ENCODE measurements at places on chromosomes 5 and 9.

GRCh38 chr9:76192013-76192412, 202.2 kb downstream of the RFK start:
- DNase-seq, result no peak

- no peak for DNase-seq
Observed at GRCh38 chr5:140806834-140807775, at the start of gene PCDHA4. Gene PCDHA4, plus strand, starts transcription at chr5:140807068.

DNA sequence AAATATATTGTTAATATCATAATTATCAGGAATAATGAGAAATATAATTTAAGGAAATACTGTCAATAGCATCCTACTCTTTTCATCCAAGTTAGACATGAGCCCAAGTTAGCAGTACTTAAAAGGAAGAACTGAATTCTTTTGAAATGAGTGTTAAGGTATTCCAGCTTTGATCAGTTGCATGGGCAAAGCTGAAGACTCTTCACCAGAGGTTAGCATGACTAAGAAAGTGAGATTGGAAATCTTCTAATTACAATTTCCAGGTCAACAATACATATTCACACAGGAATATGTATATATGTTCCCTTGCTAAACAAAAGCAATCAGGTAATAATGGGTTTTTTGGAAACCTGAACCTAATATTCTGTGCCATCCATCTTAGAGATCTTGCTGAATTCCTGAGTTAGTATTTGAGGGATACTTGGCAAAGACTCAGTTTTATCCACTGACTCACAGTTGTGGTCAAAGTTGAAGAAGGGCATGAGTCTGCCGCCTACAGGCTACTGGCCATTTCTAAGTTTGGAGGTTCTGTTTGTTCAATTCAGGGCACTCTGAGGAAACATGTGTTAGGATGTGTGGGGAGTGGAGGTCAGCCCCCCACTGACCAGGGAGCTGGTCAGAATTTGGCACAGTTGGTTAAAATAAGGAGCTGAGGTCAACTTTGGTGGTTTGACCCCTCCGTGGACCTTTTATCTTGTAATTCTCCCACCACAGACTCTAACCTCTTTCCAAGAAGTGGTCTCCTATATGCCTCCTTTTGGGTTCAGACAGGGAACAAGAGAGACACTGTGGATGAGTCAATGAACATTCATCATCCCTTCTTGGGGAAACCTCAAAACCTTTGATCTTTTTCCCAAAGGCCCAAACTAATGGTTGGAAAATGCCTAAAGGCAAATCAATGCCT, 118.3 kb downstream of the PIK3R1 start:
- DNase-seq, result no peak

- DNase-seq, result no peak
Observed at GRCh38 chr5:172123269-172123692, 64.7 kb downstream of the STK10 start.

DNA sequence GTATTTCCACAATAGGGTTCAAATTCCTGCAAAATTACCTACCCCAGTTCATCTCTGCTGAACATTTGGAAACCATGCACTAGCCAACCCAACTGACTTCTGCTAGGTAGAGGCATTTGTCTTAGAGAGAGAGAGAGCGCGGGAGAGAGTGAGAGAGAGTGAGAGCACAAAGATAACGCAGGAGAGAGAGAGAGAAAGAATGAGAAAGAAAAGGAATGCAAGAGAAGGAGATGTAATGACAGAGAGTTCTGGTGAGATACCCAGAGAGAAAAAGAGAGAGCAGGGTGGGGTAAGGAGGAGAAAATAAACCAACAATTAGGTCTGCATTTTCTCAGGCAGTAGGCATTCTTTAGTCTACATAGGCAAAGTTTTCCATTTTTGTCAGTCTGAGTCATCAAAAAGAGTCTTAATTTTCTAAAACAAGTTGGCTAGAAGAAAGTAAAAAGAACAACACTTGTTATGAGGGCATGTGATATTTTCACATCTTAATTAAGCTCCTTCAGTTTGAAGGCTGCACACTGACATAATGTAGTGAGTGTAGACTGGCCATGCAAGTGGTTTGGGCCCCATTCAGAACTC, 98.2 kb downstream of the MAP1B start:
- DNase-seq, result no peak

GRCh38 chr9:134066526-134066912, 1.3 kb downstream of the BRD3 start:
- DNase-seq, result no peak

DNA sequence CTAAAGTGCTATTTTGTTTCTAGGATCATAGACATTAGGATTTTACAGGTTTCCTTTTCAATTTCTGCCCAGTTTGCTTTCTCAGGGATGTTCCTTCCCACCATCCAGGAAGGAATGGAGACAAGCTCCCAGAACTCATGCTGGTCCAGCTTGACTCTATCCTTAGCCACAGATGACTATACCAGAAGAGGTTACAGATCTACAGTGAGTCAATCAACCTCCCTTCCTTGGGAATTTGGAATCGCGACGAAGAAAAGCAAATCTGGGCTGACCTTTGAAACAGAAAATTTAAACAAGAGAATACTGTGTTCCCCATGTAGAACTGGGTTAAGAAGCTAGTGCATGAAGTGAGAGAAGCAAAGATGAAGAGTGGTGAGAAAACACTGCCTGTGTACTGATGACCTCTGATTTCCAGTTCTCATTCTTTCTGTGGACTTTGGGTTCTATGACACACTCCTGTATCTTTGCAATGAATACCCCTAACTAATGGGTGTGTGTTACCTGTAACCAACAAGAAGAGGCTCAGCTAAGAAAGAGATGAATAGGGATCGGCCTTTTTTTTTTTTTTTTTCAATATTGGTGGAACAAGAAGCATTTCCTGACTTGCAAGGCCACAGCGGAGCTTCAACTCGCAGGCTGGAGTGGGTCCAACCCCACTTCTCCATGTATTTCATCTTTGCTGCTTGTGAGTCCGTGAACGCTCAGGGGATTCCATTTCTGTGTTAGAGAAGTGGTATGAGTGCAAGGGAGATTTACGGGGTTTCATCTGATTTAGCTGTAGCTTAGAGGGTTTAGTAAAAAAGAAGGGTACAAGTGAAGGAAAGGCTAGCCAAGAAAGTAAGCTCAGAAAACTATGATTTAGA, 563.9 kb upstream of the CLINT1 start:
- DNase-seq, result no peak

DNA sequence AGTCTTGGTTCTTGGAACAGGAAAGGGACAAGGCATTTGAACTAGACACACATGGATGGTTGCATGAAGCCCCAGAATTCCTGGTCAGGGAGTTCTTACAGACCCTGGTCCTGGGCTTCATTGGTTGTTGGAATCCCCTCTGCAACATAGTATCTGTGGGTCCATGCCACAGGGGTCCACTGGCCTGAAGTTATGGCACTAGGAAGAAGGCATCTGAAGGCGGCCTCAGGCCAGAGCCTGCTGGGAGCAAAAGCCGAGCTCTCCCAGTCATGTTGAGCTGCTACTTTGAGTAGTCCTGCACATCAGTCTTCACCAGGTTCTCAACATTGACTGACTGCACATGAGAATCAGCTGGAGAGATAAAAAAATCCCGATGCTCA, 71.1 kb upstream of the PITX1 start:
- no peak for DNase-seq

Measured in NCI-H187 (cell line).